ENCODE measurements at places on chromosomes 3 and 15.
A peak's percentile ranks its signal among the peaks of the same experiment; 100 is the strongest.

DNA sequence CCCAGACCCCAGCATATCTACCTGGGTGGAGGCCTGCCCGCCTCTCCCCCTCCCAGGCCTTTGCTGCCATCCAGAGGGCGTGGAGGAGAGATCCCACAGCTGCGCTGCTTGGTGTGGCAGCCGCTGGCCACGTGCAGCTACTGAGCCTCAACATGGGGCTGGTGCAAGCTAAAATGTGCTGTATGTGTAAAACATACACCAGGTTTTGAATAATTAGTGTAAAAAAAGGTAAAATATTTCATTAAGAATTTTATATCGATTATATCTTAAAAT is 95.8 kb downstream of the SEC22A start:
- DNase-seq, result no peak

DNA sequence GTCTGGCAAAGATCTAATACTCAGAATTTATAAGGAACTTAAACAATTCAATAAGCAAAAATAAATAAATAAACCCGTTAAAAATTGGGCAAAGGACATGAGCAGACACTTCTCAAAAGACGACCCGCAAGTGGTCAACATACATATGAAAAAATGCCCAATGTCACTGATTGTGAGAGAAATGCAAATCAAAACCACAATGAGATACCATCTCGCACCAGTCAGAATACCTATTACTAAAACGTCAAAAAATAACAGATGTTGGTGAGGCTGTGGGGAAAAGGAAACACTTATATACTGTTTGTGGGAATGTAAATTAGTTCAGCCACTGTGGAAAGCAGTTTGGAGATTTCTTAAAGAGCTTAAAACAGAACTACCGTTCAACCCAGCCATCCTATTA is 188.0 kb upstream of the MRPL3 start:
- no peak for DNase-seq

GRCh38 chr15:51405693-51406523 is 64.5 kb downstream of the GLDN start:
- DNase-seq, result no peak

DNA sequence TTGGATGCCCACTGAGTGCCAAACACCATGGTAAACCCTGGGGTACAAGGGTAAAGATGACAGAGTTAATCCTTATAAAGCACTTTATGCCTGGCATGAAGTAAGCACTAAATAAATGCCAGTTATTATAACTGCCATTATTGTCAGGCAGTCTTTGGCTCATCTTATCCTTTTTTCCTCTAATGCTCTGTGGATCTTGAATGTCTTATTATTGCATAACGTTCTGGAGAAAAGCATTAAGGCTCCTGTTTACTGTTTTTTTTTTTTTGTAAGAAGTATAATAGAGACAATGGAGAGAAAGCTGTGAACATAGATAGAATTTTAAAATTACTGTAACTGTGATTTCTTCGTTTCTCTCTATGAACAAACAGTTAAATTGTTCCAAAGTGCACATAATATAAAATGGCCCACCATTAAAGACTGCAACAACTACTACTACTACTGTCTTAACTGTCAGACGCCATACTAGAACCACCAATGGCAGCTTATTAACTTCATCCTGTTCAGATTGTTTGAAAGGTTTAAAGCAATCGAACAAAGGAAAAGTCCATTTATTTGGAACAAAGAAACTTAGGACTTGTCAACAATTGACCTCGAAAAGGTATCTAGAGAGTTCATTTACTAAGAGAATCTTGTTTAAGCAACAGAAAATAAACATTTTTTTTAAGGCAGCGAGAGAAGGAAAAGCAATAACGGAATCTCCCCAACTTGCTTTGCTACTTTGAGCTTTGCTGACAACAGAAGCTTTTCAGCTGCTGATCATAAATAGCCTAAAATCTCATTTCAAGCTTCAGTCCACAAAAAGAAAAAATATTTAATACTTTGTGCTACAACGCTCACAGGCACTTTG is 520.7 kb downstream of the ROBO1 start:
- DNase-seq, result no peak

- no peak for DNase-seq
Observed at GRCh38 chr15:85048430-85048829, 66.8 kb downstream of the PDE8A start.

- DNase-seq, result no peak
Observed at GRCh38 chr3:100169201-100169920, 55.1 kb upstream of the FILIP1L start.

DNA sequence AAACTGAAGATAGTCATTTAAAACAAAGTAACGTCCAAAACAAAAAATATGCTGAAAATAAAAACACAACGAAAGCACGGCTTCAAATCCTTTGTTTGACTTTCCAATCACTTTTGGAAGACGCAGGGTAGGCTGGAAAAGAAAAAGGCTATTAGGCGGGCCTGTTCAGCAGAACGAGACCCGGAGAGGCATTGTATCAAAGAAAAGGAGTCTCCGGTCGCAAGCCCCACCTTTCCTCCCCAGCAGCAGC is 691 bp downstream of the SENP7 start:
- DNase-seq, result peak; percentile 26

DNA sequence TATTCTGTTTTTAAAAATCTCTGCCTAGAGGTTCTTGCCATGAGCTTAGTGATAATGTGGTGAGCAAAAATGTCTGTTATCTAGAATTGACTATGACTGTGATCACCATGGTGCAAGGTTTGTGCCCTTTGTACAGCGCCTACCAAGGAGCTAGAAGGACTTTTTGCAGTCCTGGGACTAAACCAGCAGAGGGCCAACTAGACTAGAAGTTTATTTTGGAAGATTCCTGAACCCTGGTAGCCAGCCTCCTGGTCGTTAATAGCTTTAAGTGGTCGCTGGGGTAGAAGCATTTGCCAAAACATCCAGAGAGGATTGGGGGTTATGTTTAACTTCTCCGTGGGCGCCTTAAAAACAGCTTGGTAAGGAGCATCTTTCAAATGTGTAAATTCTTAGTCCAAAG is 7.8 kb downstream of the SCG5 start:
- no peak for DNase-seq

All from T-helper 1 cell (primary cell).